ENCODE measurements at places on chromosomes 1 and 21.

DNA sequence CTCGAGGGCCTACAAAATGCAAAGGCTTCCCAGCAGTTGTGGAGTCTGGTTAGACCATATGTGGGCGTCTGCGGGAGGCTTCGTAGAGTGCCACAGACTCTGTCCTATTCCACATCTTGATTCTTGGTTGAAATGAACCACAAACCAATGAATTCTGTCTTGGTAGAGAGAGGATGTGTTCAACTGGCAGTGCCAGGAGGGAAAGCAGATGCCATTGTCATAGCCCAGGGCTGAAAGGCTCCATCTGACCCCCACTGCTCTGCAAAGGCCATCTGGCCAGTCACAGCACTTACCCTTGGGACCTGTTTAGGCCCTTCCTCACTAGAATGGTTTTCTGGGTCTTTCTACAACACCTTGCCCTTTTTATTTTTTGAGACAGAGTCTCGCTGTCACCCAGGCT is 22.1 kb downstream of the ACOT11 start:
- DNase-seq = no peak

DNA sequence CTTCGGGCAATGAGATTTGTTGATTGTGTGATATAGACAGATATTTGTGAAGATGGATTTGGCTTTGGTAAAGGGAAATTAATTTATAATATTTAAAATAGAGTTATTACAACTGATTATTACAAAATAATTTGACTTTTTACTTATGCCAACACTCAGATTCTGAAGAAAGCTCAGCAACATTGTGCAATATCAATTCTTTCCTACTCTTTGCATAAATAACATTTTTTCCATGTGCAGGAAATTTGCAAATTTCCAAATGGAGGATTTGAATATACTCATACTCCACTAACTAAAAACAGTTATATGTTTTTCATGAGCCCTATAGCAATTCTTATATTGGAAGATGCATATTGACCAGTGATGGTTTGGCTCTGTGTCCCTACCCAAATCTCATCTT is 676.4 kb upstream of the ADAMTS5 start:
- DNase-seq = no peak

DNA sequence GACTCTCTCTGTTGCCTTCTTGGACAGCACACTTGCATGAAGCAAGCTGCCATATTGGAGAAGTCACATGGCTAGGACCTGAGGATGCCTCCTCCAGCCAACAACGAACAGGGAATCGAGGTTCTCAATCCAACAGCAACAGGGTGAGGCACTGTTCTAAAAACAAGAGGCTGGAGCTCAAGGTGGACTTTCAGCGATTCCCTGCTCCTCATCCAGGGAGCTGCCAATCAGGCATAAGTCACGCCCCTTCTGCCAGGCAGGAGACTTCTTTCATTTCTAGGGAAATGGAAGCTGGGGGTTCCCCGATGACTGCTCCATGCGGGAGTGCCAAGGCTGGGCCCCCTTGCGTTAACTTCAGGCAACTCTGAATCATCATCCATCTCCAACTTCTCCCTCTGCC is 22.7 kb upstream of the IFNAR1 start:
- DNase-seq = no peak

DNA sequence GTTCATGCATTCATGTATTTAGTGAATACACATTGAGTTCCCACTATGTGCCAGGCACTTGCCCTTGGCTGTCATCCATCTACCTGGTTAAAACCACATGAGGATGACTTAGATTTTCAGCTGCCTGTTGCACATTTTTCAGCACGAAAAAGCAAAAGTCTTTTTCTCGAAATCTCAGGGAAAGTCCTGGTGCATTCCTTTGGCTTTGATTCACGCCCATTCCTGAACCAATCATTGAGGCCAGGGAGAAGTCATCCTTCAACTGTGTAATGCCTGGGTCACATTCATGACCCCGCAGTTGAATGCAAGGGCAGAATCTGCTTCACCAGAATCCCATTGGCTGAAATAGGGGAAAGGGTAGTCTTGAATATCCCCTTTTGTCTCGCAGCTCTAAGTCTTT is 84.4 kb downstream of the RNF220 start:
- no peak for DNase-seq
